ENCODE measurements at places on chromosomes 7 and 10.
A peak's percentile ranks its signal among the peaks of the same experiment; 100 is the strongest.

DNA sequence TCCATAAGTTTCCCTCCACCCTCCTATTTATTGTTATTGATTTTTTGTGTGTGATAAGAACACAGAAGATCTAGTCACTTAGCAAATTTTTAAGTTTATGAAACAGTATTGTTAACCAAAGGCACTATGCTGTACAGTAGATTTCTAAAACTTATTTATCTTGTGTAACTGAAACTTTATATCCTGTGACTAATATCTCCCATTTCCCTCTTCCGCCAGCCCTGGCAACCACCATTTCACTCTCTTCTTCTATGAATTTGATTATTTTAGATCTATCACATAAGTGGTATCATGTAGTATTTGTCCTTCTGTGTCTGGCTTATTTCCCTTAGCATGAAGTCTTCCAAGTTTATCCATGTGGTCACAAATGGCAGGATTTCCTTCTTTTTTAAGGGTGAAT lies 144.3 kb upstream of the INHBA start:
- DNase-seq: no peak

- peak; percentile 6 for DNase-seq
Measured at GRCh38 chr10:75111907-75112679, 637 bp downstream of the SAMD8 start.

DNA sequence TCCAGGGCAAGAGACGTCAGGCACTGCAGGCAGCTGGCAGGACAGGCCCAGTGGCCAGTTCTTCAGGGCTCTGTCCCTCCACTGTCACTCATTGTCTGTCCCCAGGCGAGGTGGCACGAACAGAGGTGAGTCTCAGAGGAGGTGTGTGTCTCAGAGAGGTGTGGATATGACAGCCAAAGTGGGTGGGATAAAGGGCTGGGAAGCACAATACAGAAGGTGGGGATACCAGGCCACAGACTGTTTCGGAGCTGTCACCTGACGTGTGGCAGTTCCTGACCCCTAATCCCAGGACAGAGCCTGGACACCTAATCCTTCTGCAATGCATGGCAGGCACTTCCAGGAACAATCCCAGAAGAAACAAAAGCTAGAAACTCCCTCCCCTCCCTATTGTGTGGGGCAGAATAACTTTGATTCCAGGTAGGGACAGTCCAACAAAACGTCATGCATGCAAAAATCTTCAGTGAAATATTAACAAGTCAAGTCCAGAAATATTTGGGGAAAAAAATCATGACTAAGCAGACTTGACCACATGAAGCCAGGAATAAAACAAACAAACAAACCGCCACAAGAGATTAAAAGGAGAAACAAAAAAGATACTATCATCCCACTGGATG lies 11.6 kb downstream of the KLRG2 start:
- no peak for DNase-seq

DNA sequence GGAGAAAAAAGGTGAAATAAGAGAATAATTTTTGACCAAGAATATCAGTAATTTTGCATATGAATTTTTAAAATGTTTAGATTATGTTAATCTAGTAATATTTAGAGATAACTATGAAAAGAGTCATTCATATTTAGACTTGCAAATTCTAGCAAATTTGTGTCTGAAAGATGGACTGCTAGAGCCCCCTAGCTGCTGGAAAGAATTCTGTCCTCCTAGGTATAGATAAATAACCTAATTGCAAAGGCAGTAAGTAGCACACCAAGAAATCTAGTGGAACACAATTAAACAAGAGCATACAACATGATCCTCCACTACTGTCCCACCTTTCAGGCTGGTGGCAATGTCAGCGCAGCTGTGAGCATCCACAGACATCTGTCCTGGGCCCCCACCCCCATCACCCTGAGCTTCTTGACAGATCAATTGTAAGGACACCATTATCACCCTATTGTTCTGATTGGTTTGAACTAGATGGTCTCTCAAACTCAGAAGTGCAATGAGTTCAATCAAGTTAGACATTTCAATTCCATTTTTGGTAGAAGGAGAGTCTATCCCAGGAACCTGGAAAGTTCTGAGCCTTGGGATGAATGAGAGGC lies 15.0 kb upstream of the GFRA1 start:
- no peak for DNase-seq

DNA sequence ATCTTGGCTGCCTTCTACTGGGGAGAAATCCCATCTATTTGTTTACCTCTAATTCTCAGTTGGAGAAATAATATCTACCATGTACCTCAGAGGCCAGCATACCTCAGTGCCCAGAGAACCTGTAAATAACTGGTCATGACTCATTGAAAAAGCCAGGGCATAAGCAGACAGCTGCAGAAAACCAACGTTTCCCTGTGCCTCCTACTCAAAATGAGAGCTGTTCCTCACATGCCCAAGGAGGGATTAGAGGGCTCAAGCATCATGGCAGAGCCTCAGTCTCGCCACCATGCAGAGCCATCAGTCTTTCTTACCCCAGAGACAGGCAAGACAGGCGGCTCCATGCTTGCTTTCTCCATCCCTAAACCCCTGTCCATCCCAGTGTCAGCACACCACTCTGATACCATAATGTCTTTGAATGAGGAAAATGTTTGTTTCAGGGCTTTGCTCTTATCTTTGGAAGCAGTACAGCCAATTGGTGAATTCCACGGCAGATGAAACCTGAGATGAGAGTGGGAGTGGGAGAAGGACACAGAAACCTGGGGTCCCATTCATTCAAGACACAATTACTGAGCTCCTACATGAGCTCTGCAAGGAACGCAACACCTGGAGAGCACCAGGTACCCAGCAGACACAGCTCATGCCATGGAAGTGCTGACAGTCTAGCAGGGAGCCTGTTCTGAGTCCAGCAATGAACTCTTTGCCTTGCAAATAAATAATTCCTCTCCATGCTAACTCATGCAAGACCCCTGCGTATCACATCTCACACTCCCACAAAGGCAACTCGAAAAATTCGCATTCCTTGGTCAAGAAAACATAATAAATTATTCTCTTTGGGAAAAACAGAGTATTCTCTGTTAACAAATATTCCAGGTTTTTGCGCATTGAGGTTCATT lies 21.1 kb downstream of the PON1 start:
- DNase-seq: no peak

Measured in DMS 273 treated with DMSO at 0.1 percent for 48 hours (cell line).